Skeletal muscle cell (primary cell): ENCODE measurements at places on chromosomes 16 and 17.

DNA sequence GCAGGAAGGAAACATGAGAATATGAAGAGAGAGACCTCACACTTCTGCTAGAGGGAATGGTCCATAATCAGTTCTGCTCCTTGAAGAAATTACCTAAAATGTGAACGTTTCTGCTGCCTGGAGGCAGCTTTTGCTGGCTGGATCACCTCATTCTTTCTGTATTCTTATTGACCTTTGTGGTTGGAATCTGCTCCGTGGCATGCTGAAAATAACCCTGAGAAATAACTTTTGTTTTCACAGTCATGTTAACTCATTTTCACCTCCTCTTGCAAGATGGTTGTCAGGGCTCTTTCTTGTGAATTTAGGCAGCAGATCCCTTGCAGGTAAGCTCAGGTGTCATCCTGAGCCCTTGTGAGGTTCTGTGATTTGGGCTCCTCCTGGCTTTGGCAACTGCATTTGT lies 70.2 kb downstream of the IRF8 start:
- DNase-seq, result peak; percentile 4

GRCh38 chr16:87801679-87802259 lies 36.0 kb upstream of the KLHDC4 start:
- DNase-seq, result no peak

- DNase-seq, result peak; percentile 79
Measured at GRCh38 chr16:31071861-31072260, 2.2 kb downstream of the ZNF668 start.

GRCh38 chr16:5025171-5025632 lies 8.5 kb downstream of the NAGPA start:
- DNase-seq, result no peak
